ENCODE measurements at places on chromosomes 7 and 10.

DNA sequence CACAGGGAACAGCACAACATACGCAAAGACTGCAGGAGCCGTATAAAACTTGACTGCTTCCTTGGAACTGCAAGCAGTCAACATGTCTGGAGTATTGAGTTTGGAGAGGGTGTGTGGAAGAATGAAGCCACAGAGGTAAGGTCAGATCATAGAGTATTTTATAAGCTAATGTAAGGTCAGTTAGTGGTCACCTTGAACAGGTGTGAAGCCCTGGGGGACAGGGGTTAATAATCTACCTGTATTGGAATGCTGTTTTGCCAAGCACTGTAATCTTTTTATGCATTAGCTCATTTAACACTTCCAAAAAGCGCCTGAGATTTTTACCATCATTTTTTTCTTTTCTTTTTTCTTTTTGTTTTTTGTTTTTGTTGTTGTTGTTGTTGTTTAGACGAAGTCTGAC, 23.1 kb downstream of the PLAU start:
- DNase-seq = no peak

DNA sequence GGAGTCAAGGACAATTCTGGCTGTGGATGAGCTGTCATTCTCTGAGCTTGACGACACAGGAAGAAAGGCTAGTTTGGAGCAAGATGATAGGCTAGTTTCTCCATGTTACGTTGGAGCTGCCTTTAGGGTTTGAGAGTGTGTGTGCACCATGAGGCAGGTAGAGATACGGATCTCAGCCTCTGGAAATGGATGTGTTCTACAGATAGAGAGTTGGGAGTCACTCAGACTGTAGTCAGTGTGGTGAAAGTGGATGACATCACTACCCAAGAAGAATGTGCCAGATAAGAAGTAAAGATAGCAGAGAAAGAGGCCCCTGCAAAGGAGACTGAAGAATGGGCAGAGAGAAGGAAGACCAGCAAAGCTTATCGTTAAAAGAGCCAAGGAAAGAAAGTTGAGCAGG, 42.4 kb downstream of the PNLIPRP3 start:
- DNase-seq = no peak

GRCh38 chr7:139855498-139856270, 26.6 kb downstream of the TBXAS1 start:
- DNase-seq = no peak

DNA sequence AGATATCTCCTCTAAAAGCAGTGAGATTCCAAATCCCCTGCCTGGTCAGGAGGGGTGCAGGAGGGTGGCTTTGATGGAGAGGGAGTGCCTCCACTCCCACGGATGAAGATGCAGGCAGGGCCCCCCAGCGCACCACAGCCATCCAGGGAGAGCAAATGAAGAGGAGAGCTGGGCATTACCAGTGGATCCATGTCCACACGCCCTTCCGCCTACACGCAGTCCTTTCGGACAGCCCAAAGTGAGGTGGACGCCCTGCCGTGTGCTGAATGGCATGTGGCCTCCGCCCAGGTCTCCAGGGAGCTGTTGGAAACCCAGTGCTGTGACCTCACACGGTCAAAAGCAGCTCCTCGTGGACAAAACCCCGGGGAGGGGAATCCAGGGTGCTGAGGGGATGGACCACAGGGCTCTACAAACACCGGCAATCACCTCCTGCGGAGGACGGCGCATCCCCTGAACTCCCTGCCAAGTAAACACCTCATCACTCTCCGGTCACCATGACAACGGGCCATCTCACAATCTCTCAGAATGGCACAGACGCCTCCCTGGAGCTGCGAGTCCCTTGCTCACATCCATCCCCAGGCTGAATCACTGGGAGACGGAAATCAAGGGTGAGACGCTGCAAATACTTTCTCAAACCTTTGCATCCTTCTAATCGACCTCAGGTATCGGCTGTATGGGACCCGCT, 35.0 kb upstream of the DNAAF5 start:
- no peak for DNase-seq

DNA sequence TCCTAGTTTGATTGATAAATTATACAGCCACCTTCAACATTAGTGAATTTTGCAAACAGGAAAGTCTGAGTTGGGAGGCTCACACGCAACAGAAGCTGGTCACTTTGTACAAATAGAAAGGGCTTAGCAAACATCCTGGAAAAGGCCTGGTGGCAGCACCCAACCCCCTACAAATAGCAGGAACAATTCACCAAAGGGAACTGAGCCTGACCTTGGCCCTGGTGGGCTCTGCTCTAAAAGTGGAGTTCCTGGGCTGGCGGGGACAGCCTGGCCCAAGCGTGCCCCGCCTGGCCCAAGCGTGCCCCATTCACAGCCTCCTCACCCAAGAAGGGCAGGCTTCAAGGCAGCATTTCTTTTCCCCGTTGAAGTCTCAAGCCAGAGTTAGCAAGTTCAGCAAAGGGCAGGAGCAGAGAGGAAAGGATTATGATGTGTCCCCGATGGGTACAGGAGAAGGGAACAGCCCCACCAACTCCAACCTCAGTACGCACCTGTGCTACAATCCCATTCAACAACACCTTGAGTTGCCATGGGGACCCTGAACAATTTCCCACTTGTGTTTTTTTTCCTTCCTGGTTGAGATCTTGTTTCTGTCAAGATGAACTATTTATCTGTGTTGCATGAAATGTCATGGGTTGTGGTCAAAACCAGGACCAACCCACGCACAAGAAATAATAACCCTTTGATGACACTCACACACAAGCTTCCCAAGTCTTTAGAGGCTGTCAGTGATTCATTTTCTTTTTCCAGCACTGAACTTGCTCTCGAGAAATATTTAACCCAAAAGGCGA, 43.4 kb downstream of the RGS10 start:
- no peak for DNase-seq

GRCh38 chr10:63123727-63124362, 9.3 kb upstream of the NRBF2 start:
- no peak for DNase-seq

DNA sequence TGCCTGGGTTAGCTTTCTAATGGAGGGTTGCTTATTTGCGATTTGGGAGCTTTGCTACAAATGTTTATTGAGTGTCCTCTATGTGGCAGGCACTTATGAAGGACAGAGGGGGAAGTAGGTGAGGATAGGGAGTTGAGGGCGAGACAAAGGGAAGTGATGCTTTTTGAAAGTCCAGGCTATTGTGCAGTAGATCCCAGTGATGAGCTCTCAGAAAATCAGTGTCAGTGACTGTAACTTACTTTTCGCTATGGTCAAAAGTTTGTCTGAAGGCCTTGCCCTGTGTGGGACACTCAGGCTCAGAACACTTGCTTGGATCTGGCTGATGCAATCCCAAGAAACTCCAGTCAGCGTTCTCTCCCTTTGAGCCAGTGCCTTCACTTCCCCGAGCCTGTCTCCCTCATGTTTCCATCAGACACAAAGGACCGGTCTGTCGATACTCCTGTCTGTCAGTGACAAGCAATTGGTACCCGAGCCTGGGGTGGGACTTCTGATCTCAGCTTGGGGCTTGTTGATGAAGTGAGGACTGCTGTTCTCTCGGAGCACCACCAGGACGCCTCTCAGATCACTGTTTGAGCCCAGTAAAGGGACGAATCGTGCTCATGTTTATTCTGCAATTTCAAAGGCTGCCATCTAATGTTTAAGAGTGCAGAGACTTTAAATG, 63.1 kb upstream of the SORCS3 start:
- DNase-seq = no peak

DNA sequence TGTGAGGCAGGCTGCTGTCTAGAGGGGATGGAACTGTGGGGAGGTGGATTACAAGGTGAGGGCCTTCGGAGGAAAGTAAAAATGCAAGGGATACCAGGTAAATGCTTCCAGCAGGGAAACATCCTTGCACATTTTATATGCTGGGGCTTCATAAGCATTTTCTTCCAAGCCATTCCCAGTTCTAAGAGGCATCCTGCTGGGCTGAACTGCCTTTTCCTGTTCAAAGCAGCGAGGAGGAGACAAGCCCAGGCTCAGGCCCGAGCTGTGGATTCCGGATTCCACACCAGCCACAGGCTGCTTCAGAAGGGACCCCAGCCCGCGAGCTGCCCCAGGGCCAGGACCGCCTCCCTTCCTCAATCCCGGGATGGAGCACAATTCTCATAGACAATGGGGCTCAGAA, 249.7 kb downstream of the TNS3 start:
- no peak for DNase-seq

GRCh38 chr10:4382811-4383210, 443.2 kb upstream of the AKR1E2 start:
- DNase-seq = no peak

- DNase-seq = no peak
Observed at GRCh38 chr7:105210721-105211205, 178.0 kb downstream of the SRPK2 start.

- no peak for DNase-seq
Observed at GRCh38 chr7:50673096-50673495, 107.9 kb upstream of the DDC start.

Measured in NCI-H446 (cell line).